Activated CD4-positive, CD25-positive, alpha-beta regulatory T cell treated with anti-CD3 and anti-CD28 coated beads, Interleukin-2, amount 50 U/mL, for 24 hours (primary cell): ENCODE measurements at places on chromosomes 2 and 18.

GRCh38 chr18:46461993-46462392 lies 195.0 kb downstream of the LOXHD1 start:
- ATAC-seq: no peak

DNA sequence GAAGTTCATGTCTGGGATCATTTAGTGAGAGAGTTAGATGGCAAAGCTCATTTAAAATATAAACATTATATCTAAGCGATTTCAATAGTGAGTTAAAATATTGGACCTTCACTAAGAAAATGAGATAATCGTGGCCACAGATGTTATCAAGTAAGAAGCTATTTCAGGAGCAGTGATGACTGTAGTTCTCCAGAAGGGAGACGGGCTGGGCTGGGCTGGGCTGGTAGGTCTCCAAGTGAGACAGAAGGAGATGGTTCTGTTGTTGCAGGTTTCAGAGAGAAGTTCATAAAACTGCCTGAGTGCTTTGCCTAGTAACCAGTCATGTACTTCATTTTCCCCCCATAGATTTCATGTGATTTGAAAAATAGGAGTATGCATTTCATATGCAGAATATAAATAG lies 130.1 kb upstream of the DAPL1 start:
- ATAC-seq: no peak

GRCh38 chr2:48733067-48733503 lies 22.4 kb downstream of the LHCGR start:
- ATAC-seq: no peak

GRCh38 chr2:233412405-233412804 lies 58.1 kb downstream of the DGKD start:
- no peak for ATAC-seq

DNA sequence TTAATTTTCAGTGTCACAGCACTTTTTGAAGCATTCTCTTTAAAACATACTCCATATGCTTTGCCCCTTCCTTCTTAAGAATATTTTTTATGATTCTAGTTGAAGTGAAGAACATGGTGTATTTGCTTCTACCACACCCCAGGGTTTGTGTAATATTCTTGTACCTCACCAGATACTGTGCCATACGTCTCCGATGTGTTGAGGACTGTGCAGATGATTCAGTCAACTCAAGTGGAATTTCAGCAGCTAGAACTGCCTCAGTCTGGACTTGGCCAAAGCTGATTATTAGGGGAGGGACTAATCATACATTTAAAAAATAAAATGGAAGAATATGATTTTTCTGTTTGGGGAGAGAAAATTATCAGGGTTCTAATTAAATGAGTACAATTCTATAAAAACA lies 115.7 kb downstream of the MYO1B start:
- no peak for ATAC-seq

GRCh38 chr18:45328811-45329210 lies 286.5 kb upstream of the SLC14A2 start:
- ATAC-seq: no peak

GRCh38 chr2:17475286-17475685 lies 43.0 kb downstream of the RAD51AP2 start:
- ATAC-seq: no peak

DNA sequence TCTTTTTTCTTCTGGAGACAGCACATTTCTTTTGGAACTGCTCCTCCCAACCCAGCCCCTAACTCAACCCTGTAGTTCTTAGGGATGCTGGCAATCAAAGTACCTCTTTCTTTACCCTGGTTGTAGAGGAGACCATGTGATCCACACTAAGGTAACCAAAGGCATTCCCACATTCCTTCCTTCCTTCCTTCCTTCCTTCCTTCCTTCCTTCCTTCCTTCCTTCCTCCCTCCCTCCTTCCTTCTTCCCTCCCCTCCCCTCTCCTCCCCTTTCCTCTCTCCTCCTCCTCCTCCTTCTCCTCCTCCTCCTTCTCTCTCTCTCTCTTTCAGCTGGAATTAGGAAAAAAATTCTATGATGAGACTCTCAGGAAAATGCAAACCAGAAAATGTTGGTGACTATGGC lies 13.8 kb upstream of the RAPH1 start:
- ATAC-seq: no peak

DNA sequence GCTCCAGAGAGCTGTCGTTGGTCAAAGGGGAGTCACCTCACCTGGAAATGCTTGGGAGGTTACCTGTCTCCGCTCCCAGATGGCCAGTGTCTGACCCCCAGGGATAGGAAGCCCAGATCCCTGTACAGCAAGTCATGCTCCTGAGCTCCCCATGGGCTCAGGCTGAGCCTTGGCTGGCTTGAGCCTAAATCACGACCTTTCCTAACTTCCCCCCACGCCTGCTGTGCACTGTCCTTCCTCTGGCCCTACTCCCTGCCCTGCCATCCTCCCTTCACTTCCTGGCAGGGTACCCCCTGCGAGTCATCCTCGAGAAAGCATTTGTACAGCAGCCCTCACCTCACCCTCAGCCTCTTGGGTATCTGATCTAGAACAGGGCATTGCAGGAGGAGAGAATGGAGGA lies 9.2 kb upstream of the HDAC4 start:
- ATAC-seq: no peak

DNA sequence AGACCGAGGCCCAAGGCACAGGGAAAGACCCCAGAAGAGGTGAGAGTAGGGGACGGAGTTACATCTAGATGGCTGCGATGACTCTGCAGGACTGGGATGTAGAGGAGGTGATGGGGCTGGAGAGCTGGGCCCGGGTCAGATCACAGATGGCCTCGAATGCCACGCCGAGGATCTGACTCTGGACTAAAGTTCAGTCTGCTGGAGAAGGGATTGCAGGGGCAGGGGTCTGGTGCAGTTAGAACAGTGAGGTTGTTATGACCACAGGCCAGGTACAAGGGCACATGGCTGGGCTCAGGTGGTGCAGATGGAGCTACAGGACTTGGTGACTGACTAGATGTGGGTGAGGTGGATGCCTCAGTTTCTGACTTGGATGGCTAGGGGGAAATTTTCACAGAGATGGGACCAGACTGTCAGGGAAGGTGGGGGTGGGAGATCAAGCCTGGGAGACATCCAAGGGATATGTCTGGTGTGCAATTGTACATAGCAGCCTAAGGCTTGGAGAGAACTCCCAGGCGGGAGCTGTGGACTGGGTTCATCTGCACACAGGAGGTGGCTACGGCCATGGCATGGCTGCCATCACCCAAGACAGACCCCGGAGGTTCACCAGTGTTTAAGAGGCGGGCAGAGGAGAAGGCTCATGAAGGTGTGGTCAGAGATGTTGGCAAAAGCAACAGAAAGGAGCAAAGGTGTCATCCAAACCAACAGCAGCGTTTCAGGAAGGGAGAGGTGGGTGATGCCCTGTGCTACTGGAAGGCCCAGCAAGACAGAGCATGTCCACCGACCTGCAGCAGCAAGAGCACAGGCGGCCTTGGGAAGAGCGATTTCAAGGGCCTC lies 66.9 kb downstream of the CIB4 start:
- ATAC-seq: peak; percentile 14
